ENCODE measurements at places on chromosomes 11 and 22.

GRCh38 chr11:33689501-33689900 lies 11.1 kb downstream of the C11orf91 start:
- DNase-seq, result no peak

DNA sequence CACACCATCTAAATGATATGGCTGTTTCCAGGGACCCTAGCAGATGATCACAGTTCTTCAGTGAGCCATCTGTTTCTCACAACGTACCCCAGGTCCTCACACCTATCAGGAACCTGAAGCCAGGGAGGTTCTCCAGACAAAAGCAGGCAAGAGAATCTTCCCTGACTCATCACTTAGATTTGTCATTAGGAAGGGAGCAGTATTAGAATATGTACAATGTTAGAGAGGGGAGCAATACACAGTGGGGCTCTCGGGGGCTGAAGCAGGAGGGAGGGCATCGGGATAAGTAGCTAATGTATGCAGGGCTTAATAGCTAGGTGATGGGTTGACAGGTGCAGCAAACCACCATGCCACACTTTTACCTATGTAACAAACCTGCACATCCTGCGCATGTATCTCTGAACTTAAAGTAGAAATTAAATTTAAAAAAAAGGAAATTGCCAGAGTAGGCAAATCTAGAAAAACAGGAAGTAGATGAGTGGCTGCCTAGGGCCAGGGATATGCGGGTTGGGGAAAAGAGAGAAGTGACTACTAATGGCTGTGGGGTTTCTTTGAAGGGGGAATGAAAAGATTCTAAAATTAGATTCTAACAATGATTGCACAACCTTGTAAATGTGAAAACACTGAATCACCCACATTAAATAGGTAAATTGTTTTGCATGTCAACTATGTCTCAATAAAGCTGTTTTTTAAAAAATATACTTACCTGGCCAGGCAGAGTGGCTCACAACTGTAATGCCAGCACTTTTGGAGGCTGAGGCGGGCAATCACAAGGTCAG lies 14.4 kb downstream of the C22orf42 start:
- no peak for DNase-seq

- no peak for DNase-seq
Observed at GRCh38 chr11:29518389-29519174, 498.2 kb downstream of the KCNA4 start.

- DNase-seq, result no peak
Observed at GRCh38 chr11:124482362-124483147, 37.1 kb upstream of the OR8B8 start.

DNA sequence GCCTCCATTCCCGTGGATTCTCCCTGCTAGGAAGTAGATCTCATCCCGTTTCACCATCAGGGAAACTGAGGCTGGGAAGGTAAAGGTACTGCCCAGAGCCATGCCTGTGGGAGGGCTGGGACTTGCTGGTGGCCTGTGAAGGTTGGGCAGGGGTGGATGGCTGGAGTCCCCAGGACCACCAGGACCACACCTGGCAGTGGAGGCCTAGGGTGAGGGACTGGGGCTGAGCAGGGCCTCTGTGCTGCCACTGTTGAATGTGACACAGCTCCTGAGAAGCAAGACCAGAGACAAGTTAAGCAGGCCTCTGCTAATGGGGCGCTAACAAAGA lies 26.2 kb upstream of the PRODH start:
- no peak for DNase-seq

Measured in large intestine (tissue), 12 donors.